Stimulated activated CD4-positive, alpha-beta T cell treated with anti-CD3 and anti-CD28 coated beads, Interleukin-12 subunit alpha, Interleukin-12 subunit beta, amount 100 ng/mL, for 48 hours (primary cell): ENCODE measurements at places on chromosomes 2 and 18.

DNA sequence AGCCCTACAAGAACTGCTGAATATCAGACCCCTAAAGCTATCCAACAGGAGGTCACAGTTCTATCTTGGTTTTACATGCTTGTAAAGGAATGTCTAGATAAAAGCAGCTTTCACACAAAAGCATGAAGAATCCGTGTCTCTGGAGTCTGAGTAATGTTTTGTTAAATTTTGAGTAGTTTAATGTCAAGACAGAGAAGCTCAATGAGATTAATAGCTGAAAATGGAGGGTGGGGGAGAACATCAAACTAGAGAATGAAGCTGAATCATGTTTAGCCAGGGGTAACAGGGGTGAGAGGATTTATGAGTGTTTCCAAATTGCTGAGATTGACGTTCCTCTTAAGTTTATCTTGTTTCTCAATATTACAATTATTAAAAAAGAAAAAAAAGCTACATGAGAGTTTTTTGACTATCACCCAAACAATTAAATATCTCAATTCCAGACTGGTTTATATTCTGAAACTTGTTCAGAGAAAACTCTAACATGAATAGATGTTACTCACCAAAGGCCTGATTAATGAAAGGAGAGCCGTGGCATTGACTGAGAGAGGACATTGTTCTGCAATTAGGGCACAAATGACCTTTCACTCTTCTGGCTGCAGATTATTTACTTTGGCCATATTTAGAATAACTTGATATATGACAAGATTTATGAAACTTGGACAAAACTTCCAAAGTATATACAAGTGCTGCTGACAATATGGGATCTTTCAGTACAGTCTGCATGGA, 266.4 kb upstream of the ETAA1 start:
- DNase-seq: no peak

GRCh38 chr2:12923907-12924610, 207.3 kb downstream of the TRIB2 start:
- no peak for DNase-seq

- DNase-seq: no peak
Observed at GRCh38 chr2:86233436-86233835, 34.2 kb downstream of the MRPL35 start.

DNA sequence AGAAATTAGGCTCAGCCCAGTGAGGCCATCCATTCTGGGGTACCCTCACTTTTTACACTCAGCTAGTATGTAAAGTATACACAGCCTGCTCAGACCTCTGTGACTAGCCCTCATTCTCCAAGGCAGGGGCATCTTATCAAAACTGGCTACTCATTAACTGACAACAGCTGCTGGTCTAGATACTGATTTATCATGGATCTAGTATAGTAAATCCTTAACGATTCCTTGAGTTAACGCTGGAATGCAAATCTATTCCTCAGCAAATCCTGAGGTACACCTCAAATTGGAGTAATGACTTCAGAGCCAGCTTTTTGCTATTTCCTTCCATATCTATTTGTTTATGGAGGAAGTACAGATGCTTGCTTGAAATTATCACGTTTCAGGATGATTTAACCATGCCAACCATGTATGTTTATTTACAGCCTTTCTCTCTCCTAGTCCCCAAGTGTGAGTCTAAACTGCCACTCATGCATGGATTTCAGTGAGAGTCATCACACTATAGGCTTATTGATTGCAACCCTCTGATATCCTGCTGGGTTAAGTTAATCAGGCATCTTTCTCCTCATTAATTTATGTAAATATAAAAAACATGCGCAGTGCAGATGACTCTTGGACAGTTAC, 70.2 kb upstream of the DOK6 start:
- DNase-seq: no peak

DNA sequence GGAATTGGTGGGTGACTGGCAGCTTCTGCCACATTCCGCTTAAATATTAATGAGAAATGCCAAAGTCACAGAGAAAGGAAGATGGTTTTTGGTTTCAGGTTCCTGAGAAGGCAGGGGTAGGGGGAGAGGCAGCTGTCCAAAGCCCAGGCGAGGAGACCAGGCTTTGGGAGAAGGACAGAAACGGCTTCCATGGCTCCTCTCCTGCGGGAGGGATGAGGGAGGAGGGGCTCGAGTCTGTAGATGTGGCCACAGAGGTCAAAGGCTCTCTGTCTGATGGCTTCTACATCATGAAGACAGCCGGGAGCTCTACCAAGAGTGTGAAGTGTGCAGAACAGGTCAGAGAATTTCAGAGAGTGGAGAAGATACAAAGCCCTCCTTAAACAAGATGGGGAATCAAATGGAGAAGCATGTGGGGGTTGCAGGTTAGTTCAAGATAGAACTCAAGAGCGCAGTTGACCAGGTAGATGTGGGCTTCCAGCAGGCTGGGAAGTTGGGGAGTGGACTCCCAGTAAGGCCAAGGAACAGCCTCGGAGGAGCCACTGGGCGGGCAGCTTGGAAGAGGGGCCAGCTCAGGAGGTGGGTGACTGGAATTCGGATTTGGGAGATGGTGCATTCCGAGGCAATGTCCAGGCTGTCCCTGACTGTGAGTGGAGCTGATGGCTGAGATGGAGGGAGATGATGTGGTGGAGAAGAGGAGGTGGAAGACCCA, 23.8 kb upstream of the HPCAL1 start:
- DNase-seq: no peak

DNA sequence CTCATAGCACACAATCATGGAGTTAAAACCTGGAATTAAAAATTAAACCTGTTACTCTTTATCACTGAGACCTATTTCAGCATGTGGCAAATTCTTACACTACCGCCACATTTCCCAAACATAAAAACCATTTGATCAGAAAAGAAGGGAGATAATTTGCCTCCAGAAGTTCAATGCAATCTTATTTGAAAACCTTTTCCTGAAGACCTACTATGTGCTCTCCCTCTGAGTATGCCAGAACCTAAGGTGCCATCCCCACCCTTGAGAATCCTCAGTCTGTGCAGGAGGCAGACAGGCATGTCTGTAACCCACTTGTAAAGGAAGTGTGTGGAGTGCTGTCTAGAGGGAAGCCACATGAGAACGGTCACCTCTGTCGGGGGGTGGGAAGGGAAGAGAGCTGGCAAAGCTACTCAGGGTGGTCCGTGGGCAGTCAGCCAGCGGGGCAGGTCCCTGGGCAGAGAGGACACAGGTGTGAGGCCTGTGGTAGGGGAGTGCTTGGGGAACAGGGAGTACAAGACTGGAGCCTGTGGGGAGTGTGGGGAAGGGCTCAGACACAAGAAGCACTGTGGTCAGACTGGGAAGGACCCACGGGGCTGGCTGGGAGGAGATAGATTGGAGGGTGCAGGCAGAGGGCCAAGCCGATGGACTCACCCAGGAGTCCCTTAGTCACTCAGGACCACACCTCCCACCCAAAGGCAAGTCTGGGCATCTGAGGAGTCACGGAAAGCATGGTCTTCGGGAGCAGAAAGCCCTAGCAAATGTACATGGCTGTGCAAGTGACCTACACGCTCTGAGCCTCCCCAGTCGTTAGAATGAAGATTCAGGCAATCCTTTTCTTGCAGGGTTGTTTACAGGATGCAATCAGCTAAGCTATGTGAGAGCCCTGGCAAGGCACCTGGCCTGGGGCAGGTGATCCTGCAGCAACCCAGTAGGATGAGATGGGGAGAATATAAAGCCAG, 22.8 kb downstream of the CRACDL start:
- DNase-seq: no peak

DNA sequence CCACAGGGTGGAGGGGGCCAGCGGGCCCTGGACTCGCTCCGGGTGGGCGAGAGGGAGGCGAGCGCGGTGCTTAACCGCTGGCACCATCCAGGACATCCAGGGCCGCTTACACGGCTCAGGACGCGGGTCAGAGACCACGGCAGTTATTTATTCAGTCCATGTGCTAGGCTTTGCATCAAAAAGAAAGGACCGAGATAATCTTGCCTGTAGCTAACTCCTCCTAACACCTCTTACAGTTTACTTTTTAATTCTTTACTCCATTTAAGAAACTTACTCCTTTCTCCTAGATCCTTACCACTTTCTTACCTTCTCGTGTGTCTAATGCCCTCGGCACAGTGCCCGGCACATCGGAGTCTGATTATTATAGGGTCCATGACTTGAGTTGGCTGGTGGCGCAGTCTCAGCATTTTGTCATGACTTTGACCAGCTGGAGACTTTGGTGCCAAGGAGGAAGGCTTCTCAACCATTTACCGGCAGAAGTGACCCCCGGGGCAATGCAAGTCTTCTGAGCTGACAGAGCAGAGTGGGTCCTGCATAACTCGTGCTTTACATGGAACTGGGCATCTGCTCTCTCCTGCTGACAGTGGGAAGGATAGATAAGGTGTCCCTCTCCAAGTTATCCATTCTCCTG, 503 bp downstream of the ANXA4 start:
- no peak for DNase-seq

DNA sequence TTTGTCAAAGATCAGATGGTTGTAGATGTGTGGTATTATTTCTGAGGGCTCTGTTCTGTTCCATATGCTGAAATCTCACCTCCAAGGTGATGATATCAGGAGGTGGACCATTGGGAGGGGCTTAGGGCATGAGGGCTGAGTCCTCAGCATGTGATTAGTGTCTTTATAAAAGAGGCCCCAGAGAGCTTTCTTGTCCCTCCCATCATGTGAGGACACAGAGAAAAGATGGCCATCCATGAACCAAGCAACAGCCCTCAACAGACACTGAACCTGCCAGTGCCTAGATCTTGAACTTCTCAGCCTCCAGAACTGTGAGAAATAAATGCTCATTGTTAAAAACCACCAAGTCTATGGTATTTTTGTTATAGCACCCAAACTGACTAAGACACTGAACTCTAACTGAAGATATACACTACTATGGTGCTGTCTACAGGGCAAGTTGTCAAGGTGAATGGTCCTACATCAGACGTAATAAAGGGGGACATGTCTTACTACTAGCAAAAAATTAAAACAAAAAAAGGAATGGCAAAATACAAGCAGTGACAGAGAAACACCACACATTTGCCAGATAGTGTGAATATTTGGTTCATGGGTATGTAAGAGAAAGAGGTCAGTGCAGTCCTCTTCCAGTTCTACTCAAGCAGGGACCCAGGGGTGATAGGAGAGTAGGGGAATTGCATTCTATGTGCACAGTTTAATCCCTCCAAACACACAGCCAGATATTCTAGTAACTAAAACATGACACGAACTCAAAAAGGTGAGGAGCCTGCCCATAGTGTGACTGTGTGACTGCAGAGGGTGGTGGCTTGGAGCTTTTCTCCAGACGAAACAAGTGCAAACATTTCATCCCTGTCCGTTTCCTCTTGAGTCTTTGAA, 164.4 kb upstream of the MYCN start:
- no peak for DNase-seq

GRCh38 chr2:190357600-190357999, 14.2 kb downstream of the INPP1 start:
- no peak for DNase-seq

DNA sequence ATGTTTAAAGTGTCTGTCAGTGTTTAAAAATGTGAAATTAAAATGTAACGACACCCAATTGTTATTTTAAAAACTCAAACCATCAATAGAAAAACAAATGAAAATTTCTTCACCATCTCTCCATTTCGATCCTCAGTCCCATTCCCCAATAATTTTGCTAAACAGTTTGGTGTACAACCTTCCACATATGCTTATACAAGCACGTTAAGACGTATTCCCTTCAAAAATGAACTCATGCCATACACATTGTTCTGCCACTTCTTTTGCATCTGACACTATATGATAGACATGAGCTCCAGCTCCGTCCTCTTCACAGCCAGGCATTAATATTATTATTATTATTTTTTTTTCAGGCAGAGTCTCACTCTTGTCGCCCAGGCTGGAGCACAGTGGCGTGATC, 14.1 kb upstream of the MYCN start:
- DNase-seq: no peak

- DNase-seq: no peak
Observed at GRCh38 chr2:46363535-46364170, 66.4 kb downstream of the EPAS1 start.

- no peak for DNase-seq
Observed at GRCh38 chr2:79200762-79201161, 41.2 kb upstream of the REG3A start.

GRCh38 chr18:50009773-50010335, 185.1 kb downstream of the MYO5B start:
- peak; percentile 24 for DNase-seq

- DNase-seq: no peak
Observed at GRCh38 chr18:73827801-73828200, 319.8 kb downstream of the FBXO15 start.

DNA sequence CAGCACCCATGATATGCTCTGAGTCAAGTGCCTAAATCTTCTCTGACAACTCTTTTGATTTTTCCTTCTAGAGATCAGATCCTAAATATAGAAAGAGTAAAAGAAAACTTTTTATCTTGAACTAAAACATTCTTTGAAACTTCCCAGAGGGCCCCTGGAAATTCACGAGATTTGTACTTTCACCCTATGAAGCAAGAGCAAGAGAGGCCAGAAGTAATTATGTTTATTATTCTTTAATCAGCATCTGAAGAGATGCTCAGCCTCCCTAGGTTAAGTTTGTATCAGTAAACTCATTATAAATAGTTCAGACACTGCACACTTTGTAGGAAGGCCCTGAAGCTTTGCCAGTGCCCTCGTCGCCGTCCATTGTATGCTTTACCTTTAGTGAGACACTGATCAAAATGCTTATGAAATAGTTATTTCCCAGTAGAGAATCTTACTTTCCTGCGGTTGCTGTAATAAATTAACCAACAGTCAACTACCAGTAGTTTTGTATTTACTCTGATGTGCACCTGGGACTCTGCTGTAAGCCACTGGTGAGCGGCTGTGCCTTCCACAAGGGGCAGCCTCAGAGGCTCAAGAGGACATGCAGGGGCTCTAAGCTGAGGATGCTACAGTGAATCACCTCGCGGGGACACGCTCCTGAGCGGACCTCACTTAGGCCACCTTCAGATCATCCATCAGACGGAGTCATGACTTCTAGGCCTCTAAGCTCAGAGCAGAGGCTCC, 71.9 kb downstream of the BIN1 start:
- DNase-seq: no peak

- DNase-seq: no peak
Observed at GRCh38 chr2:132680544-132680943, 10.5 kb upstream of the LYPD1 start.
